Astrocyte of the hippocampus (primary cell): ENCODE measurements at places on chromosomes 5 and 9.

DNA sequence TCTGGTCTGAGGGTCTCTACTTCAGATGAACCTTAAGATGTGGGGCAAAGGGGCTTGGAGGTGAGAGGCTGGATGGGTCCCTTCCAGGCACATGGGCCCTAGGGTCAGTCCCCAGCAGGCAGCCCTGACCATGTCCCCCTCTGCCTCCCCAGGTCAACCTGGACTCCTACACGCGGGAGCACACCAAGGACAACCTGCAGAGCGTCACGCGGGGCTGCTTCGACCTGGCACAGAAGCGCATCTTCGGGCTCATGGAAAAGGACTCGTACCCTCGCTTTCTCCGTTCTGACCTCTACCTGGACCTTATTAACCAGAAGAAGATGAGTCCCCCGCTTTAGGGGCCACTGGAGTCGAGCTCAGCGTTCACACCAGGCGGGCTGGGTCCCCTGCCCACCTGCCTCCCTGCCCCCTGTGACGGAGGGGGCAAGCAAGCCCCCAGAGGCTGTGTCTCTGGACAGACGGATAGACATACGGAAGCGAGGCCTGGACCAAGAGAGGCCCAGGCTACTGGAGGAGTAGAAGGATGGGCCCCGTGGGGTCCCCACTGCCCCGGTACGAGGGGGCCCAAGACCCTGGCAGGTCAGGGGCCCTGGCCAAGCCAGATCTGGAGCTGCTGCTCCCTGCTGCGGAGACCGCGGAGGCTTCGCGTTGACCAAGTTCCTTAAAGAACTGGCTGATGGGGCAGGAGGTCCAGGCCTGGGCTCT, 133.2 kb downstream of the RGS3 start:
- DNase-seq: no peak

- DNase-seq: no peak
Observed at GRCh38 chr5:948472-949274, 56.0 kb downstream of the TRIP13 start.

DNA sequence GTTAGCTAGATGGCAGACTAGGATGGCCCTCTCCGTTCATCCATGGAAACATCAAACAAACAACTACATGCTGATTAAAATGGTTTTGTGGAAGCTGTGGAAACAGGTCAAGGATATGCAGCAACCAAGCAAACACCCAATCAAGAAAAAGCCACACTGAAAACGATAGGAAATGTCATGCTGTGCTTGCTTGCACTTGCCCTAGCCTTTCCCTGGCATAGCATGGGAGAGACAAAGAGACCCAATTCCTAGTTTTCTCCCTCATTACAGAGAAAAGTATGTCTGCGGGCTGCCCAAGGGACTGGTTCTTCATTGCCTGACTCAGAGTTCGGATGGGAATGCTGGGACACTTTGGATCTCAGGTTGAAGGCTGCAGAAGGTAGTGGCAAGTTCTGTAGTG, 98.7 kb downstream of the FANCC start:
- DNase-seq: no peak

DNA sequence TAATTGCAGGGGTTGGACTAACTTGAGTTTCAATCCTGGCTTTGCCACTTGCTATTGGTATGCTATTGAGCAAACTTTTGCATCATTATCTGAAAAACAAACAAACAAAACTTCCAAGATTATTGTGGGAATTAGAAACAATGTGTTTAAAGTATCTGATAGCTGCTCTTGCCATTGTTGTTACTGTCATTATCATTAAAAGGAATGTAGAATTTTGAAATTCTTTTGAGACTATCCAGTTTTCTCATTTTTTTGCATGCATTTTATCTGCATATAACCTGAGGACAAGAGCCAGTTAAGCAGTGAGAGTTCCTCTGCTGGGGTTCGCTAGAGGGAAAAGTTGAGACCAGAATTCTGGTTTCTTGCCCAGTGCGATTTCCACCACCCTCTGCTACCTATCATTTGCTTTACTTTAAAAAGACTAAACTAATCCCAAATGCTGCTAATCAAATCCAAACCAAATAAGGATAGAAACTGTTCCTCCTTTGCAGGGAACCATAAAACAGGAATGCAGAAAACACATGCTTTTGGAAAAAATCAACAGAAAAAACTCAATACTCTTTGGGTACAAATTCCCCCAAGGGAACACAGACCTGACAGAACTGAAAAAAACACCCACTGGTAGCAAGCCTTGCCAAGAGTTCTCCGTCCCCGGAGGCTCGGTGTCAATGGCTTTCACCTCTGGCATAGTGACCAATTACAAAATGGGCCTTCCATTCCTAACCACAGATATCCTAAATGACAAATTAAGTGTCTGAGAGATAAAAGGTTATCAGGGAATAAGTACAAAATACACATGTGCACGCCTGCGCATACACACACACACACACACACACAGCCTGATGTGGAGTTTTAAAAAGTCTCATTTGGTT, 373.7 kb downstream of the ARL15 start:
- DNase-seq: no peak

- no peak for DNase-seq
Observed at GRCh38 chr9:125646621-125647100, 60.3 kb downstream of the MAPKAP1 start.

GRCh38 chr5:59360130-59360555, 533.4 kb downstream of the PDE4D start:
- DNase-seq: no peak

DNA sequence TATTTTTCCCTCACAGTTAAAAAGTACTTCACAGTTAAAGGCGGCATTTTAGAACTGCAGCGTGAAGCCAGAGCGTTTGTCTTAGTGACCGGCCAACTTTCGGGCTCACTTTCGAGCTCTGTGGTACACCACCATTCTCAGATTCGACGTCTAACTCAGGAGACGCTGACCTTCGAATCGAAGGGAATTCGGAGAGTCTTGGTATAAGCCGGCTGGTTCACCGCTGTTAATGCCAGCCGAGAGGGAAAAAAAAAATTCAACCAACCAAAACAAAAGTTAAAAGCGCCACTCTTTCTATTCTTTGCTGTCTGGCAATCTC, 544 bp upstream of the SNX24 start:
- DNase-seq: no peak

GRCh38 chr5:180366326-180366725, 13.2 kb upstream of the GFPT2 start:
- DNase-seq: peak; percentile 31

DNA sequence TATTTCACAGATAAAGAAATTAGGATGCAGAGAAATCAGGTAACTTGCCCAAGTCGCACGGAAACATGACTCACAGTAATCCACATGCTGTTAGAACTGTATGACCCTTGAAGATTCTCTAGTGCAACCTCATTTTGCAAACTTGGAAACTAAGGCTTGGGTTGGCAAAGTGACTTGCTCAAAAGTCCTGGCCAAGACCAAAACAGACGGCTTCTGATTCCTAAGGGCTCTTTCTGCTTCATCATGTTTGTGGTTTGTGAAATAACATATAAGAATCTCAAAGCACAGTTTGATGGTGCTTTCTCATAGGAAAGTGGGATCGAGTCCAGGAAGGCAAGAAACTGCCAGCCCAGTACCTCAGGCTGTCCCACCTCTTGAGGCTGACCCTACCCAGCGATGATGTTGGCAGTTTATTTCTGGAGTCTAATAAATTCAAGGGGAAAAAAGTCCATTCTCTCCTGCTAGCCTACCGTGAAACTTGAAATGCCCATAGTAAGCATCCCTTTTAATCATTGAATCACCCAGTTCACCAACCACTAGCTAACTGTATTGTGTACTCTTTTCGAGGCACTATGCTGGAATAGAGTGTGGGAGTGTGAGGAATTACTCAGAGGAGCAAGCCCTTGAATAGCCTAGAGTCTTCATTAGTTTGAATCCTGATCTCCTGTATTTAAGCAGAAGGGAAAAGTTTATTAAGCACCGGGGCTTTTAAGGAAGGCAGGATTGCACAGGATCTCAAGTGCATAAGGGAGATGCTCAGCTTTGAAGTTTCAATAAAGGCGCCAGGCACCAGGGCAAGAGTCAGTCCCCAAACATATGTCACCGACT, 14.1 kb downstream of the CAPSL start:
- DNase-seq: peak; percentile 75

DNA sequence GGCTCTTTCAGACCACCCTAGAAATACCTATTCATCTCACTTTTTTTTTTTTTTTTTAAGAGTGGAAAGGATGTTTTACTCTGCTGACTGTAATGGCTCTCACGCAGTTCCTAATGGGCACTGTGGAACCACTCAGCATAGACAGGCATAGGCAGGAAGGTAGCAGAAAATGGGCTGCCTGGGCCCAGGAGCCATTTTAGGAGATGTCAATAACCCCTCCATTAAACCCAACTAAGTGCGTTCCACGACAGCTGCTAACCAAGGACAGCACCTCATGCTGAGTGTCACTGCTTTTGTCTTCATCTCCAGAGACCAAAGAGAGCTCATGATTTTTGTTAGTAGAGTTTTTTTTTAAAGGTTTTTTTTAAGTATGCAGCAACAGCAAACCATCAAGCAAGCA, 15.3 kb downstream of the MAP1B start:
- DNase-seq: no peak

GRCh38 chr9:14277244-14277643, 36.7 kb downstream of the NFIB start:
- DNase-seq: peak; percentile 65
